T-helper 2 cell treated with Interferon-gamma antibody and Interleukin-4, amounts not matched to agents 5 μg/mL and 100 μg/mL, for 36 hours (primary cell): ENCODE measurements at places on chromosomes 4 and X.

DNA sequence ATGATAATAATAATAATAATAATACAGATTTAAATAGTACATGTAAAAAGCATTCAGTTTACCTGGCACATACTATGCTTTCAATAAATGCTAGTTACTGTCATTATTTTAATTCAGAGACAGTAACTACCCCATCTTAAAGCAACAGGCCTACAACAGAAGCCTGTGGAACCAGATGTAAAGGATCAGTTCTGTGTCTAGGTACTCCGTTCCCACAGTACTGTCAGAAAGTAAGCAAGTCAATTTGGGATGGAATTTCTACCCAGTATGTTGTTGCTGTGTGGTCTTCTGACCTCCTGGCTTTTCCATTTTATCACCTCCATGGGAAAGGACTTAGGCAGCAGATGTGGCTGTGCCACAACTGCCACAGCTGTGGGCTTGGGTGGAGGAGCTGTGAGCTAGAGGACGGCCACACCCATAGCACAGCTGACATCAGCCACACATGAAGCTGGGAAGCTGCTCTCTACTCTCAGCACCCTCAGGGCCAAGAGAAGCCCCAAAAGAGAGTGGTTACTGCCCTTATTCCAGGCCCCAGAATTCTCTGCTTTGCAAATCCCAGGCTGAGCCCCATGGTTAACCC is 102.8 kb downstream of the CBR4 start:
- DNase-seq = no peak

DNA sequence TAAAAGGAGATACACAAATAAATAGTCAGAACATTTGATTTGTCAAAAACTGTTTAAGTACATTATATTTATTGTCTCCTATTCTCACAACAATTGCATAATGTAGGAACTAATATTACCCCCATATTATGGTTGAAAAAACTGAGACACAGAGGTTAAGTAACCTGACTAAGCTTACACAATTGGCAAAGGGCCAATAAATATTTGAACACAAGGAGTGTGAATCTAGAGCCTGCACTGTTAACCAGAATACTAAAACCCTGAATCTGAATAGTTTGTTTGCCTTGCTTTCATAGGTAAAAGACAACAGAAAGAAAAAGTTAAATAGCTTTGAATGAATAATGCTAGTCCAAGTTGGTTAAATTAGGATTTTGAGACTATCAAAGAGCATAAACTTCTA is 55.2 kb downstream of the IL13RA2 start:
- no peak for DNase-seq

DNA sequence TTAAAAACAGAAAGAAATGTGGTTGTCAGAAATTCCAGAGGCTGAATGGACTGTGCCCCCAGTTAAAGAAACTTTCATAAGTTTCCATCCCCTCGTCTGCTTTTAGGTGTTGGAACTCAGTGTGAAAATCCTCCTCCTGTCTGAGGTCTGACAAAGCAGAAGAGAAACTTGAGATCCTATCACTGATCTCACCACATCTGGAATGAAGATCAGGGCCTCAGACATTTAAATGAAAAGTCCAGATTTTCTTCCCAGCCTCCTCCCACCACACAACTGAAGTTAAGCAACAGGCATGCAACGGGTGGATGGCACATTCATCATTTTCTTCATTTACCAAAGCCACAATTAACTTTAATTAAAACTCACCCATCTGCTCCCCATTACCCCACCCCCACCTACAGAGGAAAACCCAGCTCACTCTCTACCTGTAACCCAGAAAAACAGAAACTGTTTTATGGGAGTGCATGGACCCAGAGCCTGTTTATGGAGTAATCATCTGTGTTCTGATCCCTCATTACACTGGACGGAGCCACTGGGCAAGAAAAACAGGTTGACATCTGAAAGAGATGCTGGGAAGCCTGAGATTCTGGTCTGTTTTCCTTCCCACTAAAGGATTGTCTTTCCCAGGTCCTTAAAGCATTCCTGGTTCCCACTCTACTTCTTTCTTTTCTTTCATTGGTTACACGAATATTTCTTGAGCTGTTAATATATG is 58.1 kb upstream of the HOPX start:
- DNase-seq = no peak

DNA sequence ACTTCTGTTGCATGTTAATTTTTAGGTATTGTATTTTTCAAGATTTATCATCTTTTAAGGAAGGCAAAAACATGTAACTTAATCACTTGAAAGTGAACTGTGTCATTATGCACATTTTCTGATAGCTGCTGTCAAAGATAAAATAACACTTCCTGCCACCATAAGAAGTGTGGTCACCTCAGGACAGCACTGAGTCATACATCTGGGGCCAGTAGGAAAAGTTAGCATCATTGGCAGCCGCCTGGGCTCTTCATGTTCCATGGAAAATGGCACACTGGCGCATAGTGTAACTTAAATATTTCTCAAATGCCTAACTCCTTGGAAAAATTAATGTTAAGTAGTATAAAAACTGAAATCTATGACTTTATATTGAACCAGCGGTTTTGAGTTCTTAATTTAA is 24.2 kb downstream of the CNKSR2 start:
- peak; percentile 8 for DNase-seq

DNA sequence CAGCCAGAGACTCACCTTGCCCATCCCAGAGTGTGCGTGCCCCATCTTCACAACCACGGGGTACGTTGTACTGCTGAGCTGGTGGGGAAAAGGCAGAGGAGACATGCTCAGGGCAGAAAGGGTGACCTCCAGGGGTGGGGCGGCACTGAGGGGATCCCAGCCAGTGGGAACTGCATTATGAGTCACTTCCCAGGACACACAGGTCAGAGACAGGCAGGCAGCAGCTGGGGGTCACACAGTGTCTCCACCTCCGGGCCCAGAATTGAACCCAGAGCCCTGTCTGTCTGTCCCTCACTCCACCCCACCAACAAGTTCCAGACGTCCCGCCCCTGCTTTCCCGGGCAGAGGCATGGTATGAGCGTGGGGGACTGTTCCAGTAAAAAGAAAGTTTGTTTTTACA is 4.8 kb upstream of the TIMP1 start:
- no peak for DNase-seq

DNA sequence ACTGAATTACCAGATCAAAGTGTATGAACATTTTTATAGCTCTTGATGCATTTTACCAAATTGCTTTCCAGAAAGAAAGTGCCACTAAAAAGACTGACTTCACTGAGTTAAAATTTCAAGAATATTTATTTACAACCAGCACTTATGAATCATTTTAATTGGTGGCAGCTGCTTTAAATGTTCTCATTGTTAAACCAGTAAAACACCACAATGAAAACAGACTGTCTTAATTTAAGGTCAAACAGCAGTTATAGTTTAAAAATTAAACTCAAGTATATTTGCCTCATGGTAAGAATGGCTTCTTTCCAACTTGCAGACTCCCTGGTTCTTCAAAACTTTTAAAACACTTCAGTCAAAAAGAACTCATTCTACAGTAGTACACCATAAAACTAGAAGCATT is 36.9 kb downstream of the AMMECR1 start:
- DNase-seq = no peak
